HL-60 (cell line): ENCODE measurements at places on chromosomes 1 and 21.

DNA sequence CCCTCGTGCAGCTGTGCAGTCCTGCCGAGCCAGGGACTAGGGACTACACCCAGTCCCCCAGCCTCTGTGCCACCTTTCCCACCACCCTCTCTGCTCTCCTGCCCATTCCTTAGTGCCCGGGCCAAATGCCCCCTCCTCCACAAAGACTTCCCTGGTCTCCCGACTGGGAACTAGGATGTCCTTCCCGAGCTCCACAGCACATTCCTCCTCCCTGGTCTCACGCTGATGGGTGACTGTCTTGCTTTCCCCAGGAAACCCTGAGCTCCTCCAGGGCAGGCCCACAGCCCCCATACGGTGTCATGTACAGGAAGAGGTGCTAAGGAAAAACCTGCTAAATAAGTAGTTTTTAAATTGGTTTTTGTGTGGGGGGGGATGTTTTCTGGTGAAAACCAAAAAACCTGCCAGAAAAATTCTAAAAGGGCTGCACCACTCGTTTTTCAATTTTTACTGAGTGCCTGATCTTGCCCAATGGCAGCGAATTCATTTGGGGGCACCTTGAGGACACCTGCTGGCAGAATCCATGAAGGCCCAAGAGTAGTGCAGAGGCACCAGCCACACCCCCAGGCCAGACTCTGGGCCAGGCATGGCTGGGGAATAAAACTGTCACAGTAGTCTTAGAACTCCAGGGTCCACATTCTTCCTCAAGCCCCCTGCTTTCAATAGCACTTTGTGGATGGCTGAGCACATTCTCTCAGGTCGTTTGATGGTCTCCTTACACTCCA lies 50.4 kb downstream of the GLIS1 start:
- DNase-seq: no peak

GRCh38 chr1:79113836-79114235 lies 107.3 kb upstream of the ADGRL4 start:
- DNase-seq: no peak

DNA sequence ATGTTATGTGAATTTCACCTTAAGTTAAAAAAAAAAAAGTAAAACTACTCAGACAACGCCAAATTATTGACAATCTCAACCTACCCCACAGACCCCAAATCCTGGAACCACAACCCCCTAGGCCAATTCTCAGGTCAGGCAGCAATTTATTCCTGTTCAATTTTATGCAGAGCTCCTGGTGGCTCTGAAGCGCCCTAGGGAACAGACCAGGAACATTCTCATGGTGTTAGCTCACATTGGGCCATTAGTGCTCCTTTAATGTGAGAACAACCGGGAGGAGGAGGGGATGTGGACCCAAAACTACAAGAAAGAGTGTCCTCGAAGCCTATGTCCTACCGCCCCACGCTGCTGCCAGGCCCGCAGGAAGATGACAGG lies 403 bp upstream of the PSEN2 start:
- DNase-seq: no peak

- DNase-seq: no peak
These were observed 7.4 kb upstream of the GRHL3 start for GRCh38 chr1:24311741-24312140.

DNA sequence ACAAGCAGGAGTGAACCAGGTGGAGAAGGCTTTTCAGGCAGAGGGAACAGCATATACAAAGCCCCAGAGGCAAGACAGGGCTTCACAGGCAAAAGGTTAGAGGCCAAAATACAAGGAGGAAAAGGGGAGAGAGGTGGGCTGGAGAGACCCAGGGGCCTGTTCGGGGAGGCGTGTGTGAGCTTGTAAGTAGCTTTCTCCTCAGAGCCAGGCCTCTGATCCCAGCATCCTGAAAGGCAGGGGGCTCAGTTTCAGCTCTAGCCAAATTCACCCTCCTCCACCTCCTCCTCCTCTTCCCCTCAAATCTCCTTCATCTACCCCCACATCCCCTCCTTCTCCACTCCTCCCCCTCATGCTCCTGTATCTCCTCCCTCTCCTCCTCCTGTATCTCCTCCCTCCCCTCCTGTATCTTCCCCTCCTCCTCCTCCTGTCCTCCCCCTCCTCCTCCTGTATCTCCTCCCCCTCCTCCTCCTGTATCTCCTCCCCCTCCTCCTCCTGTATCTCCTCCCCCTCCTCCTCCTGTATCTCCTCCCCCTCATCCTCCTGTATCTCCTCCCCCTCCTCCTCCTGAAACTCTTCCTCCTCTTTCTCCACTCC lies 148.6 kb downstream of the ST6GALNAC5 start:
- no peak for DNase-seq

DNA sequence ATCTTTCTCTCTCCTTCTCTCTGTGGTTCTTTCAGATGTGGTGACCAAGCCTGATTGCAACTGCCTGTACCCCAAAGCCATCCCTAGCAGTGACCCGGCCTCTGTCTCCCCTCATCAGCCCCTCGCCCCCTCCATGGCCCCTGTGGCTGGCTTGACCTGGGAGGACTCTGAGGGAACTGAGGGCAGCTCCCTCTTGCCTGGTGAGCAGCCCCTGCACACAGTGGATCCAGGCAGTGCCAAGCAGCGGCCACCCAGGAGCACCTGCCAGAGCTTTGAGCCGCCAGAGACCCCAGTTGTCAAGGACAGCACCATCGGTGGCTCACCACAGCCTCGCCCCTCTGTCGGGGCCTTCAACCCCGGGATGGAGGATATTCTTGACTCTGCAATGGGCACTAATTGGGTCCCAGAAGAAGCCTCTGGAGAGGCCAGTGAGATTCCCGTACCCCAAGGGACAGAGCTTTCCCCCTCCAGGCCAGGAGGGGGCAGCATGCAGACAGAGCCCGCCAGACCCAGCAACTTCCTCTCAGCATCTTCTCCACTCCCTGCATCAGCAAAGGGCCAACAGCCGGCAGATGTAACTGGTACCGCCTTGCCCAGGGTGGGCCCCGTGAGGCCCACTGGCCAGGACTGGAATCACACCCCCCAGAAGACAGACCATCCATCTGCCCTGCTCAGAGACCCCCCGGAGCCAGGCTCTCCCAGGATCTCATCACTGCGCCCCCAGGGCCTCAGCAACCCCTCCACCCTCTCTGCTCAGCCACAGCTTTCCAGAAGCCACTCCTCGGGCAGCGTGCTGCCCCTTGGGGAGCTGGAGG lies 12.7 kb downstream of the CSF1 start:
- no peak for DNase-seq

- no peak for DNase-seq
These were observed 60.9 kb downstream of the AK5 start for GRCh38 chr1:77342745-77343144.

DNA sequence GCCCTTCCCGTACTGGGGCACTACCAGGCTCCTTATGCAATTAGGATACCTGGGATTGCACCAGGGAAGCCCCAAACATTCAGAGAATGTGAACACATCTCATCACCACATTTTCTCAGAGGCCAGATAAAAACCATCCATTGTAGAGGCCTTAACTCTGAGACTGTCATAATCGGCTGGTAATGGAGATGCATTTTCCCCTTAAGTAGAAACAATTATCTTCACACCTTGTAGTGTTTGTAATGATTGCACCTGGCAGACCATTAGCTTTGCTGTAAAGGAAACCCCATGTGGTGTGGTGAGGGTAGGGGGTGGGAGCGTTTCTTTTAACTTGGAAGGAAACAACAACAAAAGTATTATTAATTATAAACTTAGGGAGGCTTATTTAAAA lies 90.0 kb upstream of the TLR5 start:
- DNase-seq: no peak

GRCh38 chr1:16146279-16147155 lies 9.4 kb downstream of the EPHA2 start:
- no peak for DNase-seq

DNA sequence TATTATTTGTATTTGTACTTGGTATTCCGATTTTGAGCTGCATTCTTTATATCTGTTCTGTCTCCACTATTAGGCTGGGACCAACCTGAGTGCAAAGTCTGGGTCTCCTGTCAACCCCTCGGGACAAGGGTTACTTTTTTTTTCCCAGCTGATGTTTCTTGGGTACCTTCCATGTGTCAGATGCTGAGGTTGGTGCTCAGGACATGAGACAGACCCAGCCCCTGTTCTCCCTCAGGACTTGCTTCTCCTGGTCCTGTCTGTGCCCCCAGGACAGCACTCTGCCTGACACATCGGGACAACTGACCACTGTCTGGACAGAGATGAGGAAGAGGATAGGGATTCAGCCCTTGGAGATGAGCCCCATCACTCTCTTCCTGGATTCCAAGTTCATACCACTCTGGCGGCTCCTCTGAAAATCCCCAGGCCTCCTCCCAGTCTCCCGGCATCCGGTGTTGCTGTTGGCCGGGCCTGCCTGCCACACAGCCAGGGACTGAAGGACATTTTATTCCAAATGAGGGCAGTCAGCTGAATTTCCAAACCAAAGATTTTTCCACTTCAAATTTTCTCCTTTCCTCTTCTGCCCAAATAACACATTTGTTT lies 55.6 kb upstream of the FMOD start:
- no peak for DNase-seq
